HCEC 1CT (cell line): ENCODE measurements at places on chromosomes 5 and 9.
A peak's percentile ranks its signal among the peaks of the same experiment; 100 is the strongest.

DNA sequence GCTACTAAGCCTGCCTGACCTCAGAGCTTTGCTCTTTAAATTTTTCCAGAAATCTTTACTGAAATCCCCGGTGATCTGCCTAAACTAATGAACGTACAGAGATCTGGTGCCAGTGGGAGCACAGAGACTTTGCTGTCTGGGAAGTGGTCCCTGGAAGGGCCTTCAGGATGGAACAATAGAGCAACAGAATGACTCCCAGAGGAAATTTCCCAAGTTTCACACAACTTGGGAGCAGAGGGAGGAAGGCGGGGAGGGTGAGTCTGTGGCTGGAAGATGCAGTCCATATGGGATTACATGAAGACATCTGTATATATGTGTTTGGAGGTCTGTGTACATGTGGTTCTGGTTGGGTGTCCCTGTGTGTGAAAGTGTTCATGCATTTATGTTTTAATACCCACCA lies 638.3 kb downstream of the CCDC171 start:
- DNase-seq, result no peak

DNA sequence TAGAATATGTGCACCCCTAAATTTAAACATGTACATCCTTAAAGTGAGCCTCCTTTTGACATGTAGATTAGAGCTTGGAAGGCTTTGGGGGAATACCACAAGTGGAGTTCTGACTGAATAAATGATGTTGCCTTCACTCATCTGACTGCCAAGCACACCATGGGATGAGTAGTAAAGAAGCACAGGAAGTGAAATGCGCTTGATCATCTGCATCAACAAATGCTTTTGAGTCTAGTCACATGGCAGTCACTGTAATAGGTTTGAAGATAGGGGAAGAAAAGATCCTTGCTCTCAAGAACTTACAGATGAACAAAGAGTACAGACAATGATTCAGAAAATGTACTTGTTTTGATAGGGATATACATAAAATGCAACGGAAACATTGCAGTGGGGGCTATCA lies 62.0 kb upstream of the STARD4 start:
- DNase-seq, result peak; percentile 53

- DNase-seq, result no peak
Observed at GRCh38 chr9:134484479-134484878, 157.1 kb upstream of the COL5A1 start.

DNA sequence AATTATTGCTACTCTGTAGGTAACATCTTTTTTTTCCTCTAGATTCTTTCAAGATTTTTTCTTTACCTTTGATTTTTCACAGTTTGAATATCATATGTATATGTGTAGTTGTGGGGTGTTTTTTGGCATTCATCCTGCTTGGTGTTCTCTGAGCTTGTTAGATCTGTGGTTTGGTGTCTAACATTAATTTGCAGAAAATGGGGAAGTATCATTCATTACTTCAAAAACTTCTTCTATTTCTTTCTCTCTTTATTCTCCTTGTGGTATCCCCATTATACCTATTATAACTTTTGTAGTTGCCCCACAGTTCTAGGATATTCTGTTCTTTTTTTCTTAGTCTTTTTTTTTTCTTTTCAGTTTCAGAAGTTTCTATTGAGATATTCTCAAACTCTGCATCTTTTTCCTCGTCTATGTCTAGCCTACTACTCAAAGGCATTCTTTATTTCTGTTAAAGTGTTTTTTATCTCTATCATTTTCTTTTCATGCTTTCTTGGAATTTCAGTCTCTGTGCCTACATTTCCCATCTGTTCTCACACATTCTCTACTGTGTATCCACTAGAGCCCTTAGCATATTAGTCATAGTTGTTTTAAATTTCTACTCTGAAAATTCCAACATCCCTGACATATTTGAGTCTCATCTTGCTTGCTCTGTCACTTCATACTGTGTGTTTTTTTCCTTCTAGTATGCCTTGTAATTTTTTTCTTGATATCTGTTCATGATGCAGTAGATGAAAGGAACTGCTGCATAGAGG lies 60.1 kb upstream of the GNA14 start:
- DNase-seq, result peak; percentile 82

DNA sequence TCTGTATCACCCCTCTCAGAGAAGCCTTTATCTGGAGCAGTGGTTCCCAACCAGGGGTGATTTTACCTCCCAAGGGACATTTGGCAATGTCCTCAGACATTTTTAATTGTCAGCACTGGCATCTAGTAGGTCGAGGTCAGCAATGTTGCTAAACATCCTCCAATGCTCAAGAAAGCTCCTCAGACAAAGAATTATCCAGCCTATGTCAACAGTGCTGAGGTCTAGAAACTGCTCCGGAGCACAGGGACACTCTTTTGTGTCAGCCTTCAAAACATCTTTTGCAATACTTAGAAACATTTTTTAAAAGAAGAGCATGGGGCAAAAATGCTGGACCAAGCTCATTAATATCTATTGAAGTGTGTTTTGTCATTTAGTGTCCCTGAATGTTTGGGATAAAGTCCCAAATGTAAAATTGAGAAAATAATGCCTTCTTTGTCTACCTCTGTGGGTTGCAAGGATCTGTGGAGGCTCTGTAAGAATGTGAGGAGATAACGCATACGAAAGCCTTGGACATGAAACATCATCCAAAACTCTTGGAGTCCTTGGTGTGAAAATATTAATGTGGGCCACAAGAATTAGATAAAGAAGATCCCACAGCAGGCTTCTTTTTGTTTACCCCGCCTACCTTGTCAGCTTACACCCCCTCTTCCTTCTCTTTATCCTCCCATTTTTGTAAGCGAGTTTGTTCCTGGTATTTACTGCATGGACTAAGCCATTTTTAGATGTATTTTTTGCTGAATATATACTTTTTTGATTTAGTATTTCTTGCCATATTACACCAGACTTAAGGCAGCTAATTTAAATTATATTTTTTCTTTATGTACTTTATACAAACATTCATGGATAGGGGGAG lies 193.5 kb downstream of the CD180 start:
- DNase-seq, result no peak

DNA sequence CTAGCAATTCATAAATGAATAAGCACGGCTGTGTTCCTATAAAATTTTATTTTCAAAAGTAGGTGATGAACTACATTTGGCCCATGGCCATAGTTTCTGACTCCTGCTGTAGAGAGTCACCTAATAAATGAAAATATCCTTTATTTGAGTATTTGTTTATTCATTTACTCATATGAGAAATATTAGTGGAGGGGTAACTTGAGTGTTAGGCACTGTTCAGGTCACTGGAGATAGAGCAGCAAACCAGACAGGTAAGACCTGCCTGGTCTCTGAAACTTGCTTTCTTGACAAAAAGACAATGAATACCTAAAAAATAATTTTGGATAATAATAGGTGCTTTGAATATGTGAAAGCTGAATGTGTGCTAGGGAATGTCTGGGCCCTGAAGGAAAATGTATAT lies 68.8 kb downstream of the YIPF5 start:
- no peak for DNase-seq

DNA sequence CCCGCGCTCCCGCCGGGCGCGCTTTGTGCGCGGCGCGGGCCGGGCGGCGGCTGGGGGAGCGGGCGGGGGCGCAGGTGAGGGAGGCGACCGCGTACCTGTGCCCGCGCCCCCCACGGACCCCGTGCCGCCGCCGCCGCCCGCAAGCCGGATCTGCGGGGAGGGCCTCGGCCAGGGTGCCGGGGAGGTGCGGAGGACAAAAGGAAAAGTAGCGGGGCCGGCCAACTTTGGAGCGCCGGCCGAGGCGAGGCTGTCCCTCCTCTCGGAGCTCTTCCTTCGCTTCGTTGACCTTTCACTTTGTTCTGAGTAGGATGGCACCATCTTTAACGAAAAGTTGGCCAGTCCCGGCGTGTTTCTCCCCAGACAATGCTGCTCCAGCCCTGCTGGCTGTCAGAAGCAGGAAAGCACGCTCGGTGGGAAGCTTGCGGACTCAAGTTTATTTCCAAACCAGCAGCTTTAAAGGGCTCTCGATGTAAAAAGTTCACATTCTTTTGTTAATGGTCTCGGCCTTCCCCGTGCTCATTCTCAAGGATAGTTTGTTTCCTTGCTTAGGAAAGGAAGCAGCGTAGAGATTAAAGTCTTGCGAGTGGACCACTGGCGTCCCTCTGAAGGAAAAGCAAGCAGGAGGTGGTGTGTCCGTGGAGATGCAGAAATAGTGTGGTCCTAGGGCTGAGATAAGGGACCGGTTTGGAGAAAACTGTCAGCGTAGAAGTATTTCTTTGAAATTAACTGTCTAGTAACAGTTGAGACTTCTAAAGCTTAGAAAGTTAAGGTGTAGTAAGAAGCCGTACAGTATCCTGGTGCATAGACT lies 639 bp downstream of the EHMT1 start:
- peak; percentile 32 for DNase-seq

GRCh38 chr5:95825495-95825894 lies 3.0 kb upstream of the GLRX start:
- no peak for DNase-seq

GRCh38 chr9:112703304-112703703 lies 14.6 kb downstream of the INIP start:
- DNase-seq, result no peak

DNA sequence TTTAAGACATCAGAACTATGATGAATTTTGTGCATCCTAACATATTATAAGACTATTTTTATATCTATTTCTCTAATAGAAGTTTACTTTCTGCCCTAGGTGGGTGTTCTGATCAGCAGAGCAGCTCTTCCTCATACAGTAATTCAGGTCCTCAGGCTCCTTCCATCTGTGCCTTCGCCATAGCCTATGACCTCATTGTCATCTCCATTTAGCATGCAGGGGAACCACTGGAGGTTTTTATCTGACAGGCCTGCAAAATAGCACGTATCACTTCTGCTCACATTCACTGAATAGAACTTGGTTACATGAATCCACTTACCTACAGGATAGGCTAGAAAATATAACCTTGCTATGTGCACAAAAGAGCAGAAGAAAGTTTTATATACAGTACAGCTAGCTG lies 159.4 kb upstream of the CCNH start:
- no peak for DNase-seq

DNA sequence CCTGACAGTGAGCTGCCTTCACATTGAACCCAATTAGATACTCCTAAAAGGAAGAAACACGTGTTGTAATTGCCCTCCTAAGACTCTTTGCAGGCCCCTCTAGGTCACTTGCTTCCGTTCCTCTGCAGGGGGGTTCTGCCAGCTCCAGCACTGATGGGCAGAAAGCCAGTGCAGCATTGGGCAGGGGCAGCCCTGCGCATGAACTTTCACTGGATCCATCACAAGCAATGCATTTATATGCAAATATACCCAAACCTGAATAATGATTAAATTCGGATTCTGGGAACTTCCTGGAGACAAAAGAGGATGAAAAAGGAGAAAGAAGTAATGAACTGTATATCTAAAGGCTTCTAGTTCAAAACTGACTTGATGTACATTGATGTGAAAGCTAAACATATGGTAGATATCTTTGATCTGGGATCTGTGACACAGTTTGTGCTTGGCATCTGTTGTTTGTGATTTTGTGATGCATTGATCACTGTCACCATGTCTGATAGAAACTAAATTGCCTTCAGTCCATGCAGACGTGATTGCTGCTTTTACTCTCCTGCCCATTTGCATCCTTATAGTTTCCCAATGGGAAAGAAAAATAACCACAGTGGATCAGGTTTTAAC lies 313.4 kb downstream of the DEPDC1B start:
- no peak for DNase-seq

DNA sequence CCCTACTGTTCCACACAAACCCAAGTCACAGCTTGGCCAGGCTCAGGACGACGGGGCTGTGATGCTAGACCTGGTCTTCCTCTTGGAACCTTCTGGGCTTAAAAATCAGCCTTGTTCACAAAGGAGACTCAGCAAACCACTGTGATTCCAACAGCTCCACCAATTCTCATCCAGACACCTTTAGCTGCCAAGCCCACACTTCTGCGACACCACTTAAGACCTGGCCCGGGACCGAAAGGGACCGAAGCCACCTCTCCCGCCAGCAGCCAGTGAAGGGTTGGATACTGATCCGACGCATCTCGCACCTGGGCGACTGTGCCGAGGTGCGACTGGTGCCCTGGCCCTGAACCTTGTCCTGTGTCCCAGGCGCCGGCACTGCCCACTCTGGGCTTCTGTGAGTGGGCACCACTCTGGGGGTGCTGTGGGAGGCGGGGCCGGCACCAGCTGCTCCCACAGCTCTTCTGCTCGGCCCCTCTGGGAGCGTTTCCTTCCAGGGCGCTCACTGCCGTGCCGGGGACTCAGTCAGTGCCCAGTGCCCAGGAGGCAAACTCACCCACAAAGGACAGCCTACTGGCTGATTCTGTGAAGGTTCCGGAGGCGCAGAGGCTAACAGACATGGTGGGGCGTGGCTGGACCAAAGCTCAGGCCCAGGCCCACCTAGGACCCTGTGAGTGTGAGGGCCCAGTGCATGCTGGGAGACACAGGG lies 50.9 kb downstream of the EXD3 start:
- DNase-seq, result no peak

GRCh38 chr5:74516211-74516636 lies 124.3 kb downstream of the ENC1 start:
- DNase-seq, result peak; percentile 29

DNA sequence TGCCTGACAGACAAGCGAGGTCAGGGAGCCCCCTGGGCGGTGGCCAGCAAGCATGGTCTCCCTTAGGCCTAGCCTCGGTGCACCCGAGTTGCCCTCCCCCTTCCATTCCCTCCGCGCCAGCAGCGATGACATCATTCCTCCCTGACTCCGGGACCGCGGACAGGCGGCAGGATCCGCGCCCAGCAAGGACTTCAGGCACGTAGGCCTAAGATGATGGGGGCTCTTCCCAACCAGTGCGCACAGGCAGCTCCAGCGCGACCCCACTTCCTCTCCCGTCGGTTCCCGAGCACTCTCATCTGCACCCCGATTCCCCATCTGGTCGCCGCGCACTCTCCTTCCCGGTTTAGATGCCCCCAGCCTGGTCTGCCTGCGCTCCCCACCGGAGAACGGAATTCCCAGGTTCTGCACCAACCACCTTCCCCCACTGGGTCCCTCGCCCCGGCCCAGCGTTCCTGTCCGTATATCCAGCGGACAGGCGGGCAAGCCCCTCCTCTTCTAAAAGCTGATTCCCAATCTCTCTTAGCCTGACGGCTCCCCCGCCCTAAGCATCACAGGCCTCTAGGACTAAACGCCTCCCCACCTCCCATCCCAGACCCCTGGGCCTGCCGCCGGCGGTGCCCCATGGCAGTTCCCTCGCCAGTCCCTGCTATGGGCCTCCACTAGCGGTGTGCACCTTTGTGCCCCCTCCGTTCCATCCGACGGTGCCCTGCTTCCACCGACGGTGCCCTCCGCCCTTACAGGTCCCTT lies 931 bp downstream of the FAM219A start:
- peak; percentile 68 for DNase-seq

DNA sequence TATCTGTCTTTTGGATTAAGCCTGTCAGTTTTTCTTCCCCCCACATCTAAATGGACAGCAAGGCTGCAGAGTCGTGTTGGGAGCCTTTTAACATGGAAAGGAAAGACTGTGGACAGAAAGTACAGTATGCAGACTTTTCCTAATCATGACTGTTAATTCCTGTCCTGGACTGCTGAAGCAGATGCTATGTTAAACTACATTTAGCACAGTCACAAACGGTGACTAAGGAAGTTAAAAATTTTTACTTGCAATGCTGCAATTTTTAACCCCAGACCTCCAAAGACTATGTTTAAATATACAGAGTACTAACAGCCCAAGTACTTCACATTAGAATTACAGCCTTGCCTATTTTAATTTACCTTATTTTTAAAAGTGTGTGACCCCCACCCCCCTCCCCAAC lies 51.8 kb downstream of the ELAVL2 start:
- no peak for DNase-seq

GRCh38 chr9:125656560-125656959 lies 50.4 kb downstream of the MAPKAP1 start:
- DNase-seq, result no peak

- DNase-seq, result no peak
Observed at GRCh38 chr5:94748212-94748611, 129.7 kb downstream of the SLF1 start.
